ENCODE measurements at places on chromosomes 13 and 19. TPM values are rescaled to one million over a fixed set of nuclear protein-coding genes. Genes with fewer than 3 reads are reported as not detected.

Gene CLDN10
- total RNA-seq, result 17.1 TPM

Gene CGB1
- not detected for total RNA-seq

Gene SHC2
- total RNA-seq, result 21.0 TPM

Gene KLK13
- total RNA-seq, result 0.23 TPM

Gene NOTCH3
- 16.6 TPM for total RNA-seq

Gene PTGIR
- 0.23 TPM for total RNA-seq

Gene ACER1
- not detected for total RNA-seq

Gene INSL3
- total RNA-seq, result not detected

Gene ZNF45
- 25.6 TPM for total RNA-seq

Gene LYPD3
- 0.46 TPM for total RNA-seq

Gene EXOC3L2
- 0.23 TPM for total RNA-seq

Gene KCNN1
- total RNA-seq, result 16.8 TPM

Gene COX6B2
- 0.92 TPM for total RNA-seq

Gene ZNF763
- 3.5 TPM for total RNA-seq

Gene ICAM5
- total RNA-seq, result 2.5 TPM

Gene FXYD7
- 22.1 TPM for total RNA-seq

Gene TMEM145
- 59.5 TPM for total RNA-seq

Gene IL11
- total RNA-seq, result 0.23 TPM

Gene C19orf67
- not detected for total RNA-seq

Gene PIBF1
- 36.2 TPM for total RNA-seq

Gene CEBPA
- total RNA-seq, result 4.8 TPM

Gene LRG1
- total RNA-seq, result 0.23 TPM

Gene SHISA2
- total RNA-seq, result 9.2 TPM

Gene OR10H4
- total RNA-seq, result not detected

Gene AMER2
- 99.9 TPM for total RNA-seq

Gene UQCR11
- 61.8 TPM for total RNA-seq

Gene FNDC3A
- total RNA-seq, result 125 TPM

Gene OXGR1
- 3.0 TPM for total RNA-seq
